MM.1S (cell line): ENCODE measurements at places on chromosomes 7 and 10.

- H3K27ac ChIP-seq = no peak overlapping the region
- no peak overlapping the region for H3K4me3 ChIP-seq
- H3K27me3 ChIP-seq = no peaks in the 10 kb centered on the region
- peaks cover 16% of the 10 kb centered on the region for H3K4me1 ChIP-seq
Observed at GRCh38 chr10:120492346-120492745, 35.3 kb downstream of the PLPP4 start.

DNA sequence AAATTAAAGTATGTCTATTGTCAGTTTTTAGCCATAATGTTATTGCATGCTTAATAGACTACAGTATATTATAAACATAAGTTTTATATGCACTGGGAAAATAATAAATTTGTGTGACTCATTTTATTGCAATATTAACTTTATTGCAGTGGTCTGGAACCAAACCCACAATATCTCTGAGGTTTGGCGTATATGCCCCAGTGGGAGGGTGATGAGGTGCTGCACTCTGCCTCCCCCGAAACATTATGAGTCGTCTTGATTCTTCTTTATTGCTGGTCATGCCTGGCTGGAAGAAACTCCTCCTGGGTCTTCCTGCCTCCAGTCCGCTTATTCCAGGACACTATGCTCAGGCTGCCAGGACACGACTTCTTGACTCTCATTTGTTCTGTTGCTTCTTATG lies 88.4 kb downstream of the MTPN start:
- H3K4me1 ChIP-seq = no peaks in the 10 kb centered on the region
- H3K4me3 ChIP-seq = no peak overlapping the region
- no peak for DNase-seq
- no peak overlapping the region for H3K27ac ChIP-seq
- no peaks in the 10 kb centered on the region for H3K36me3 ChIP-seq
- H3K27me3 ChIP-seq = no peaks in the 10 kb centered on the region

GRCh38 chr7:122304319-122304975 lies at the start of gene FEZF1:
Gene FEZF1 (minus strand): TSS chr7:122304750. CDS start chr7:122304437, 313 bp downstream.
- no peaks in the 10 kb centered on the region for H3K4me1 ChIP-seq
- H3K27me3 ChIP-seq = no peaks in the 10 kb centered on the region
- peak; percentile 78 for DNase-seq
- H3K36me3 ChIP-seq = peaks cover 11% of the 10 kb centered on the region; the same call in 1 of the 2 replicates
- peak within 1 kb of the TSS; percentile 90 for H3K27ac ChIP-seq
- peak within 1 kb of the TSS; percentile 74 for H3K4me3 ChIP-seq

- peaks cover 22% of the 10 kb centered on the region for H3K4me1 ChIP-seq
- peak; percentile 58 for DNase-seq
- no peak overlapping the region for H3K4me3 ChIP-seq
- H3K36me3 ChIP-seq = no peaks in the 10 kb centered on the region
- no peaks in the 10 kb centered on the region for H3K27me3 ChIP-seq
Observed at GRCh38 chr10:96978621-96979154, 146.6 kb downstream of the LCOR start.

GRCh38 chr10:89643431-89643811 lies 1.6 kb downstream of the PANK1 start:
- no peaks in the 10 kb centered on the region for H3K36me3 ChIP-seq
- no peak for DNase-seq
- no peak overlapping the region for H3K27ac ChIP-seq
- no peaks in the 10 kb centered on the region for H3K4me1 ChIP-seq
- H3K4me3 ChIP-seq = peak overlapping the region; percentile 71

DNA sequence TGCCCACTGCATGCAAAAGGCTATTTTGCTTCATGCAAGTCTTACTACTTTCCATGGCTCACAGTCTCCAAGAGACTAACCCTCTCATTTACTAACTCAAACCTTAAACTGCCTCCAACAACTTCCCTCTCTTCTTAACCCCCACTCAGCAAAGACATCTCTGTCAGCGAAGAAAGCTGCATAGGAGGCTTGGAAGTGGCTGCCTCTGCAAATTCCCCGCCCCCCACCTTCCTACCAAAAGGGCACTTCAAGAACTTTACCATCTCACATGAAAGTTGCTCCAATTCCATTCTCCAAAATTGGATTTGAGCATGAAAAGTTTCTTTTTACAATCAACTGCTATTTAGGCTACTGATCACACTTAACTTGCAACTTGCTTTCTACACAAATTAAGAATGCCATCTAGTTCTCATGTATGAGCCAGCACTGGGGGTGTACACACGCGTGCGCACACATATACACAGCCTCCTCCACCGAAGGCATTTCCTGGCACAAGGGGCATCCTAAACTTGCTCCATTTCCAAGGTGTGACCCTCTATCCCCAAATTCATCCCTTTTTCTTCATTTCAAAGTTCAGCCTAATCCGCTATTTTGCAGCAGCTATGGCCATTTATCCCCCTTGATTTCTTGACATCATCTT lies 1.8 kb downstream of the CCDC6 start:
- H3K27me3 ChIP-seq = no peaks in the 10 kb centered on the region
- DNase-seq = no peak
- H3K4me1 ChIP-seq = peaks cover 15% of the 10 kb centered on the region

DNA sequence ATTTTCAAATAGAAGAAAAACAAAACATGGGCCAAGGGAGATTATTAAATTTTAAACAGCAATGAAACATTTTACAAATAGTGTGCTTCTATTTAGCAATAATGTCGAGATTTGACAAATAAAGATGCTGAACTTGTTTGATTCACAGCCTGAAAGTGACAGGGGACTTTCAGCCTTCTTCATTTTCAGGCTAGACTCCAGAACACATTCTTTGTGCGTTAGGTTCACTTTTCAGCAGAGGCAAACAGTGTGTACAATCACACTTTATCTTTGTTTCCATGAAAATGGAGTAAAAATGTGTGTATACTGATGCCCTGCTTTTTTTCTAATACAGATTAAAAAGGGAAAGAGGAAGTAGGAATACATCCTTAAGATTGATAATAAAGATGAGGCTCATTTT lies 35.6 kb downstream of the FAM171A1 start:
- 0 out of 2 replicates have a peak, but pooled peaks cover 3% of the 10 kb centered on the region for H3K4me1 ChIP-seq
- no peaks in the 10 kb centered on the region for H3K27me3 ChIP-seq
- no peak overlapping the region for H3K4me3 ChIP-seq
- no peak overlapping the region for H3K27ac ChIP-seq
- no peak for DNase-seq

DNA sequence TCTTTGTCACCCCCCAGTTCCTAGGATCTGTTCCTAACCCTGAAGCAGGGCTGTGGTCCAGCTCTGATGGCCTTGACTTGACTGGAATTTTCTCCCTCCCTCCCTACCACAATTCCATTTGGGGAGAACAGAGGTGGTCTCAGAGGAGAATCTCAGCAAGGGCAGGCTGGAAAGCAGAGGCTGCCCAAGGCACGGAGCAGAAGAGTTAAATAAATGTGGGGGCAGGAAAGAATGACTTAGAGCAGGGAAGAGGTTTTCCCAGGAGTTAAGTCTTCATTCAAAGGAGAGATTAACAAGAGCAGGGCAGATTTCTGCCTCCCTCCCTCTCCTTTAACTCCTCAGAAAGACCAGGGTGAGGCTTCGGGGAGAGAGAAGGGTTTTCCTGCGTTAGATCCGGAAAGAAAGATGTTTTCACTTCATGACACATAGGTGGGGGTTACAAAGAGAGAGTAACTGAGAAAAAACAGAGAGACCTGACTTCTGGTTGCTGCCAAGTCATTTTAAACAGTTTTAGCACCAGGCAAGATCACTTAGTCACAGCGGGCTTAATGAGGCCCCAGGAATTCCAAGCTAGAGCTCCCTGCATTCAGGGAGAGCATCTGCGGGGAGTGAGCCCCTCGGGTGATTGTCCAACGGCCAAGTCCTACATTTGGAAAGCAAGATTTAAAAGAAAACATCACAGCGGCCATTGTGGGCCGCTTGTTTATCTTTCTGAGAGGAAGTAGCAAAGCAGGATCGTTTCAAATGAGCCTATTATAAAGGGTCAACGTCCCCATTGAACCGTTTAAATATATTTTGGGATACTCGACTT lies 78.7 kb downstream of the ARHGAP22 start:
- no peak overlapping the region for H3K27ac ChIP-seq
- H3K27me3 ChIP-seq = no peaks in the 10 kb centered on the region
- DNase-seq = no peak
- H3K36me3 ChIP-seq = no peaks in the 10 kb centered on the region

GRCh38 chr7:83861876-83862275 lies 212.9 kb upstream of the SEMA3E start:
- H3K4me1 ChIP-seq = no peaks in the 10 kb centered on the region
- no peak overlapping the region for H3K4me3 ChIP-seq
- H3K27me3 ChIP-seq = no peaks in the 10 kb centered on the region
- DNase-seq = no peak

- H3K27me3 ChIP-seq = no peaks in the 10 kb centered on the region
- H3K4me1 ChIP-seq = peaks cover 6% of the 10 kb centered on the region; the same call in 1 of the 2 replicates
- no peak overlapping the region for H3K4me3 ChIP-seq
- no peak overlapping the region for H3K27ac ChIP-seq
- H3K36me3 ChIP-seq = no peaks in the 10 kb centered on the region; the same call in none of the 2 replicates
Observed at GRCh38 chr10:32937911-32938424, 20.1 kb downstream of the ITGB1 start.

- no peaks in the 10 kb centered on the region for H3K27me3 ChIP-seq
- H3K36me3 ChIP-seq = no peaks in the 10 kb centered on the region
- DNase-seq = no peak
- no peaks in the 10 kb centered on the region for H3K4me1 ChIP-seq
Observed at GRCh38 chr10:108410236-108410635, 1245.7 kb upstream of the SORCS1 start.

- no peak overlapping the region for H3K4me3 ChIP-seq
- H3K27ac ChIP-seq = no peak overlapping the region
- H3K4me1 ChIP-seq = no peaks in the 10 kb centered on the region
- no peak for DNase-seq
- H3K27me3 ChIP-seq = no peaks in the 10 kb centered on the region
- no peaks in the 10 kb centered on the region for H3K36me3 ChIP-seq
Observed at GRCh38 chr10:3417096-3417495, 244.5 kb upstream of the PITRM1 start.

GRCh38 chr7:92848441-92848840 lies 12.1 kb upstream of the CDK6 start:
- H3K27me3 ChIP-seq = no peaks in the 10 kb centered on the region
- no peak for DNase-seq
- no peak overlapping the region for H3K27ac ChIP-seq
- H3K4me1 ChIP-seq = no peaks in the 10 kb centered on the region
- H3K36me3 ChIP-seq = no peaks in the 10 kb centered on the region

DNA sequence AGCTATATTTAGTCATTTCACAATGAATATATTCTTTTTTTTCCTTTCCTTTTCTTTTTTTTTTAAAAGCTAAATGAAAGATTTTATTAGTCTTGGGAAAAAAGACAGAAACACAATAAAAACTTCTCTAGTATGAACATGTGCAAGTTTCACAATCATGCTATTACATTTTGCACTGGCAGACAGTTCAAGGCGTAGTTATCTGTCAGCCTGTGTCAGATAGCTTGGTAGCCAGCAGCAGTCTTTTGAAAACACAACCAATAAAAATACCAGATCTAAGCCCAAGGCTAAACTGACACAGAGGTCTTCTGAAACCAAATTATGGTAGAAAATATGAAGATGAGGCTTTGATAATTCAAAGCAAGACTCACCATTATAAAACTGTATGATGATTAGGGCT lies 205.8 kb upstream of the TEX47 start:
- H3K27ac ChIP-seq = no peak overlapping the region
- no peak for DNase-seq
- no peaks in the 10 kb centered on the region for H3K36me3 ChIP-seq
- H3K27me3 ChIP-seq = no peaks in the 10 kb centered on the region
- no peak overlapping the region for H3K4me3 ChIP-seq
